HepG2 (cell line): ENCODE measurements at places on chromosomes 11 and 22. TPM values are rescaled to one million over a fixed set of nuclear protein-coding genes. Genes with fewer than 3 reads are reported as not detected.

DNA sequence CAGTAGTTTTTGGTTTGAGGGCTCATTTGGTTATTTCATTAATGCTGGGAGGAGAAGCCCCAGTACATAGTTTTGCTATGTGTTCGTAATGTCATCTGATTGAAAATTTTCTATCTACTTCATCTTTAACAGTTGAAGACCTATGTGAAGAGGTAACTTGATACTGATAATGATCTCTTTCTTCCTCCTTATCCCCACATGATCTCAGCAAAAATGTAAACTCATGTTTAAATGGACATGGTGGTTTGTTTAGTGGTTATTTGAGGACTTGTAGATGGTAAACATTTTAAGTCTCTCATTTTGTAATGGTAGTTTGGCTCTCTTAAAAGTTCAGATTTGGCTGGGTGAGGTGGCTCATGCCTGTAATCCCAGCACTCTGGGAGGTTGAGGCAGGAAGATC is 53.7 kb upstream of the SPTBN2 start:
- no peak overlapping the region for H3K4me3 ChIP-seq
- H3K4me1 ChIP-seq, result no peaks in the 10 kb centered on the region
- H3K27ac ChIP-seq, result no peak overlapping the region
- DNase-seq, result no peak
- no peaks in the 10 kb centered on the region for H3K27me3 ChIP-seq
- H3K36me3 ChIP-seq, result no peaks in the 10 kb centered on the region

GRCh38 chr22:23190526-23190925 is 10.2 kb downstream of the BCR start:
- DNase-seq, result no peak
- no peak overlapping the region for H3K4me3 ChIP-seq
- H3K36me3 ChIP-seq, result peaks cover 12% of the 10 kb centered on the region
- H3K27ac ChIP-seq, result no peak overlapping the region

DNA sequence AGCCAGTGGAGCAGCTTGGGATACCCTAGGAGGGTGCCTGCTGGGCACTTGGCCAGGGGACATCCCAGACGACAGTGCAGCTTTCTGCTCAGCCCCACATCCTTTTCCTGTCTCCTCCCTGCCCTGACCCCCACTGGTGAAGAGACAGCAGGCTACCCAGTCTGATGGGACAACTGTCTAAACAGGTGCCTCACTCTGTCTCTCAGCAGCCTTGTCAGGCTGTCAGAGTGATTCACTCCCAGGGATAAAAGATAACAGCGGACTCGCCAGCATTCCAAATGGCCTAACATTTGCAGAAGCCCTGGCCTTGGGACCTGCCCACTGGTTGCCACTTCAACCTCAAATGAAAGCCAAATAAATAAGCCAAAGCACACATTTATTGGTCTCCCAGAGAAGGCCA is 318.6 kb upstream of the PLET1 start:
- no peak for DNase-seq
- no peaks in the 10 kb centered on the region for H3K36me3 ChIP-seq
- H3K27me3 ChIP-seq, result no peaks in the 10 kb centered on the region
- no peak overlapping the region for H3K27ac ChIP-seq

The MYBPC3 gene
- not detected in 2 replicates for total RNA-seq
